ENCODE measurements at places on chromosomes 2 and 18.

- DNase-seq: no peak
Measured at GRCh38 chr2:189511210-189511959, 69.2 kb downstream of the SLC40A1 start.

GRCh38 chr2:28395334-28396061 is 2.8 kb downstream of the FOSL2 start:
- no peak for DNase-seq

DNA sequence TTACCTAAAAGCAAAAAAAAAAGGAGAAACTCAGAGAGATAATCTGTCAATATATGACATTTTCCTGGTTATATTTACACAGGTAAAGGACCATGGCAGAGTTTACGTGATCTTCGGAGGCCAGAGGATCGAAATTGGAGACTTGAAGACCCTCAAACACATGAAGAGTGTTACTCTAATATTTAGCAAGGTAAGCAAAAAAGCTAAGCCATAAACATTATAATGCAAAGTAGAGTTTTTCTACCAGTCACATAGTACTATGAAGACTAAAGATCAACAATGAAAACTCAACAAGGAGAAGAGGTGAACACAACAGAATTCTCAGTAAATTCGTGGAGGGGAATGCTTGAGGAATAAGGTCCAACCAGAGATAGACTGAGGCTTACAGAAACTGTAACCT is 78.5 kb downstream of the L3MBTL4 start:
- no peak for DNase-seq

DNA sequence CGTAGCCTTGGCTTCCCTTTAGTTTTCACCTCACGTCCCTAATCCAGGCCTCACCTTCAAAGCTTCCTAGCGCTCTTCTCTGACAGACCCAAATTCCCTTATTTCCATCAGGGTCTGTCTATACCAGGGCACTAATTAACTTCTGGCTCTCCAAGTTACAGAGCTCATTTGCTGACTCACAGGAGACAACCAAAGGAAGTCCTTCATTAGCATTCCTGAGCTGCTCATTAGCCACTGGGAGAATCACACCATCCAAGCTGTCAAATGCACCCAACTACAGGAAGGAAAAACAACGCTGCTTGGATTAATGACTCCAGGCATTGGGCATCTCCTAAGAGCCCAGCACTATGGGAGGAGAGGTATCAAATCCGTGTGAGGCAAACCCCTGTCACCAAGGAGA is 109.8 kb upstream of the ALK start:
- no peak for DNase-seq

DNA sequence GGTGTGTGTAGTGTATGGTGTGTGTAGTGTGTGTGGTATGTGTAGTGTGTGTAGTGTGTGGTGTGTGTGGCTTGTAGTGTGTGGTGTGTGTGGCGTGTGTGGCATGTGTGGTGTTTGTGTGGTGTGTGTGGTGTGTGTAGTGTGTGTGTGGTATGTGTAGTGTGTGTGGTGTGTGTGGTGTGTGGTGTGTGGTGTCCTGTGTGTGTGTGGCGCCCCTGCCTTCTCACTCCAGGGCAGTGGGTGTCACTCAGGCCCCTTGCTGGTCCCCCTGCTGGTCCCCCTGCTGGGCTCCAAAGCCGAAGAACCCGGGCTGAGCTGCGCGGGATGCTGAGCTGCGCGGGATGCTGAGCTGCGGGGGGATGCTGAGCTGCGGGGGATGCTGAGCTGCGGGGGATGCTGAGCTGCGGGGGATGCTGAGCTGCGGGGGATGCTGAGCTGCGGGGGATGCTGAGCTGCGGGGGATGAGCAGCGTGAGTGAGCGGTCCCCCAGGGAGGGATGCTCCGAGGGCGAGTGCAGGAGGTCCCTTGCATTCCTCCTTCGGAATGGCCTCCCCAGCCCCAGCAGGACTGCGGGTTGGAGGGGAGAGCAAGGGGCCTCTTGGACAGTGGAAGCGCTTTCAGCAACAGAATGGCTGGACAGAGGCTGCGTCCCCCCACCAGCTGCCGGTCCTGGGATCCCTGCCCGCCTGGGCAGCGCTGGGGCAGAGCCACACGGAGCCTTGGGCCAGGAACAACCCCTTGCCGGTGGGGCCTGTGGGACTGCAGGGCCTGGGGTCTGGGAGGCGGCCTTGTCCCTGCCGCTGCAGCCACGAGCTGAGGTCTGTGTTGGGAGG is 3.4 kb upstream of the RTP5 start:
- no peak for DNase-seq

- DNase-seq: no peak
Measured at GRCh38 chr2:167132066-167132465, 243.8 kb downstream of the XIRP2 start.

DNA sequence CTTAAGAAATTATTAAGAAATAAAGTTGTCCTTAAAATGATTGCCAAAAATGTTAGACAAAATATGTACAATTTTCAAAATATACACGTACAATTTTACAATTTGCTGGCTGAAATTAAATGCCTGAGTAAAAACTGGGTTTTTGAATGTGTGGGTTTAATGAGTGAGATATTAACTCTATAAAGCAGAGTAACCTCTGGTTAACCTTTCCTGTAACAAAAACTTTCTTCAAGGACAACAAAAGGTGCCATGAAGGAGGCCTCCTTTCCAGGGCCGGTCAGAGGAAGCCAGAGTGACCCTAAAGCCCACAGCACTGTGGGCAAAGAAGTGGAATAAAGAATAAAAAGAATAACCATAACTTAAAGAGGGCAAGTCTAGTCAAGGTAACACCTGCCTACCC is 16.5 kb upstream of the MAL start:
- DNase-seq: no peak

DNA sequence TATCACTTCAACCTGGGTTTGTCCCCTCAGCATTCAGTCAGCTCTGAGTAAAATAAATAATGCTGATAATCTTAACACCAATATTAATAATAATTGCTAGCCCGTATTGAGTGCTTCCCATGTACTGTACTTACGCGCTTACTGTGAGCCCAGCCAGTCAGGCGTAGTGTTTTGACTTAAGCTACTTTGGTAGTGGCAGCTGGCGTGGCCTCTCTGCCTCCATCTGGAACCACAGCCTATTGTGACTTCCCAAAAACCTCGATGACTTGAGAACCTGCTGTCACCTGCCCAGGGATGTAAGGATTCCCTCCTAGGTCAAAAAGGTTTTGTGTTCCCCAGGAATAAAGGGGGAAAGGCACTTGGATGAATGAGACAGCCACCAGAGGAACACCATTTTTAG is 53.2 kb downstream of the SUMO1 start:
- no peak for DNase-seq

- DNase-seq: no peak
Measured at GRCh38 chr2:134107402-134107801, 146.5 kb upstream of the MGAT5 start.
